ENCODE measurements at places on chromosomes 6 and 20.
A peak's percentile ranks its signal among the peaks of the same experiment; 100 is the strongest.

DNA sequence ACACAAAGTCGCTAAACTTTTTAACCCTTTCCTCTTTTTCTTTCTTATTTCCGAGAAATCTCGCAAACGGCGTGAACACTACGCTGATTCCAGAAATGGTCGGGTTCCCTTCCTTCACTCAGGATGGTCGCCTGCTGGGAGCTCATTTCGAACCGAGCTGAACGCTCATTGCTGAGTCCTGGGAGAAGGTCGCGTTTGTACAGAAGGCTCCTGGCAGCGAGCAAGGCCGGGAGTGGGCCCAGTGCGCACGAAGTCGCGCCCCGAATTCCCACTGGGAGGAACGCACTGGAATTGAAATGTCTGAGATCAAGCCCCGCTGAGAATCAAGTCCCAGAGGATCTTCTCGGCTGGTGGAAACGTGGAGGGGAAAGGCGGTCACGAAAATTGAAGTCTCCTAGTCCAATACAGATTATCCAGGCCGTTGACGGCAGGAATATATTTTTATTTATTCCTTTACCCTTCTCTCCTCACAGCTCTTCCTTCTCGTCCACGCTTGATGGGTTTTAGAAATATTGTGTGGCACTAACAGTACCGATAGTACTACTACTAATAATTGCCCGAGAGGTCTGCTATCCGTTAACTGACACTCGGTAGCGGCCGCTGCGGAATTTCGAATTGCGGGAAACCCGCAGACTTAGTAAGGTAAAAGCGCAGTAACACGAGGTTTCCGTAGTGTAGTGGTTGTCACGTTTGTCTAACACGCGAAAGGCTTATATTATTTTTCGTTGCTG lies 207.2 kb upstream of the ZNF184 start:
- DNase-seq: no peak

DNA sequence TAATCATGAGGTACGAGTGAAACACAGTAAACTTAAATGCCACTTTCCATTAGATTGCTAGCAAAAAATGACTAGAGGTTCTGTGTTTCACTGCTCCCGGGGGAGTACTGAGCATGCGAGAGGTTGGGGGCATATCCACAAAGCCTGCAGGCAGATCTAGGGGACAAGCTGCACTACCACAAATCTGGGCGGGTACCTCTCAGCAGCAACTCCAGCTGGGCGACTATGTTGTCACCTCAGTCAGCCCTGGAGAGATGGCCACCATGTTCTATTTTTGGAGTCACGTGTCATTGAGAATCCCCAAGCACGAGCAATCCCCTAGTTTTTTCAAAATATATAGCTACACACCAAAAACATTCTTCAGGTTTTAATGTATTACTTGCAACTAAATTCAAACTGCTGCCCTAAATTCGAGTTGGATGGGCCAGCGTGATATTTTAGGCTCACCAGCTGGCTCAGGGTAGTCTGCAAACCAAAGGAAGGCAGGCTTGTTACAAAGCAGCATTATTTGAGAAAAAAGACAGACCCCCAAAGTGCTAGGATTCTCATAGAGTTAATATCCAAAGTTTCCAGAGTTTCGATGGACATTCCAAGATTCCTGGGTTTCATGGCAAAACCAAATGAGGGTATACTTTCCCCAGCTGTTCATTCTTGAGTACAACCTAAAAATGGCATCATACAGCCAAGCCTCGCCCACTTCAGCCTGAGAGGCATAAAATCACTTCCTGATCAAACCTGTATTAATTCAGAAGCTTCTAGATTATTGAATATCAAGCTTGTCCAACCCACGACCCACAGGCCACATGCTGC lies 24.1 kb upstream of the MYLIP start:
- no peak for DNase-seq

- DNase-seq: no peak
Measured at GRCh38 chr6:160461641-160462040, 113.5 kb downstream of the SLC22A3 start.

DNA sequence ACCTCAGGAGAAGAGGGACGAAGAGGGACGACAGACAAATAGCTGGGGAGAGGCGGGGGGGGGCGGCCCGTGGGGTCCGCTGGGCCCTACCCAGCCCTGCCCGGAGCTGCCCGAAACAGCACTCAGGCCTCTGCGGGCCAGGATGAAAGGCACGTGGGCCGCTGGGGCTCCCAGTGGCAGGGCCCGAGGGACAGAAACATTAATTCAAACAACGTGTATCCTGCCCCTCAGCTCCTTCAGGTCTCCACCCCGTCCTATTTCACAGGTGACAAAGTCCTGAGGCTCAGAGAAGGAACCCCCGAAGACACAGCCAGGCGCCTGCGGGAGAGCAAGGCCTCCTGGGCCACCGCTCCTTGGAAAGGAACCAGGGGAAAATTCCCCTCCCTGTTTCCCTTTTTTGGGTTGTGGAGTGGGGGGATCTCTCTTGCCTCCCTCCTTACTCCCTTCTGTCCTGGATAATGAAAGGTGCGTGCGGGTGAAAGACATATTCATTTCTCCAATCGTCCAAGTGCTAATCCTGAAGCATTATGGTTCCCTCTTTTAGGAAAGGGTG lies 93.3 kb downstream of the RNASET2 start:
- no peak for DNase-seq

DNA sequence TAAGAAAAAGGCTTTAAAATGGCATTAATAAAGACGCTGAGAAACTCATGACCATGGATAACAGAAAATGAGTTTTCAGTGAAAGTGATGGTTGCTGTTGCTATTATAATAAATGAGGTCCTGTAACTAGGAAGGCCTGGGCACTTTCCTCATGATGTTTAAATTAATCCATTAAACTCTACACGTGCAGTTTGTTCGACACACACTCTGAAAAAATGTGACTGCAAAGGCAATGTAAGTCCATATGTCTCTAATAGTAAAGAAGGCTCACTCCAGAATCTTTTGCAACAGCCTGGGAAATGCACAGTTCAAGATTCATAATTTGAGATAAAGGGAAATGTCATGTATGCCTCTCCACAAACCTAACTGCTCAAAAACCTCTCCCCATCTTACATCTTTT lies 153.4 kb downstream of the COL12A1 start:
- DNase-seq: no peak

- DNase-seq: no peak
Measured at GRCh38 chr6:17965397-17965796, 22.0 kb downstream of the KIF13A start.

DNA sequence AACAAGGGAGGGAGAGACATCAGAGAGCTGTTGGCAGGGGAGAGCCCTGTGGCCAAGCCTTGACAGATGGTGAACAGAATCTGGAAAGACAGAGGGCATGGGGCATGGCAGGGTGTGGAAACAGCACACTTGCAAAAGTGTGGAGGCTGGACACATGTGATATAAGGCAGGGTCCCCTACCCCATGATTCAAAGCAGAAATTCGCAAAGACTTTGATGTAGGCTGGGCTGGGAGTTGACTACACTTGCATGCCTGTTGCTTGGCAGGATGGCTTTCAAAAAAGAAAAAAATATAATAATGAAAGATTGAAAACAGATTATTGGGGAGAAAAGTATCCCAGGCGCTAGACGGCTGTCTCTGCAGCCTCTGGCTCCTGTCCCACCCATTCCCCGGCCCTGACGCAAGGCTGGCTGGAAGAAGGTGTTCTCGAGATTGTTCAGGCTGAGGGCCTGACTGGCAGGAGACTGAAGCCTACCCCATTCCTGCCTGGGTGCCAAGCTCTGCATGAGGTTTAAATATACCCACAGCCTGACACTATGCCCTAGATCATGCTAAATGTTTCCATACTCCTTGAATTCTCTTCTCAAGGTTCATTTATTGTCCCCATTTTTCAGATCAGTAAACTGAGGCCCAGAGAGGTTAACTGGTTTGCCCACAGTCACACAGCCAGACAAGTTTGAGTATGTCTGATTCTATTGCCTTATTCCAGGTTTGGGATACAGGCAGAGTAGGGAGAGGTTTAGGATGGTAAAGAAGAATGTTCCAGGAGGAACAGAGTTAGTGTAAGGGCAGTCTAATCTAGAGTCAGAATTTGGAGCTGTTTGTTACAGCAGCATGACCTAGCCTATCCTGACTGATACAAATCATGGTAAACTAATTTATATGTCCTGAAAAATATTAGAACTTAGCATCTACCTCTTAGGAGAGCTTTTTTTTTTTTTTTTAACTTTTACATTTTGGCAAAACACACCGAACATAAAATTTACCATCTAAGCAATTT lies 23.4 kb upstream of the CCN5 start:
- DNase-seq: no peak

- DNase-seq: peak; percentile 67
Measured at GRCh38 chr20:34190679-34191090, 50.5 kb upstream of the ASIP start.

DNA sequence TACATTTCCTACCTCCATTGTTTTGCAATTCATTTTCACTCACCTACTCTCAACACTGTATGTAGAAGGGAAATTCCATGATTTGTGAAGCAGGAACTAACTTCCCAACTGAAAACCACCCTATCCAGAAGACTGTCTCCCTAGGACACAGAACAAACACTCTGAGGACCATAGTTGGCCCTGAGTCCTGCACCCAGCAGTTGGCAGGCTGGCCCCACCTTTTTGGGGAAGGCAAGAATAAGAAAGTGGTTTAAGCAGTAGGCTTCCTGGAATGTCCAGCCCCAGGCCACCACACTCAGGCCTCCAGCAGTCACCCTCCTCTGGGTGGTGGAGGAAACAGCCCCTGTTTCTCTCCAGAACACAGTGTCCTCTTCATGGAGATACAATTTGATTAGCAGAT lies 258.8 kb downstream of the ARHGAP18 start:
- no peak for DNase-seq

DNA sequence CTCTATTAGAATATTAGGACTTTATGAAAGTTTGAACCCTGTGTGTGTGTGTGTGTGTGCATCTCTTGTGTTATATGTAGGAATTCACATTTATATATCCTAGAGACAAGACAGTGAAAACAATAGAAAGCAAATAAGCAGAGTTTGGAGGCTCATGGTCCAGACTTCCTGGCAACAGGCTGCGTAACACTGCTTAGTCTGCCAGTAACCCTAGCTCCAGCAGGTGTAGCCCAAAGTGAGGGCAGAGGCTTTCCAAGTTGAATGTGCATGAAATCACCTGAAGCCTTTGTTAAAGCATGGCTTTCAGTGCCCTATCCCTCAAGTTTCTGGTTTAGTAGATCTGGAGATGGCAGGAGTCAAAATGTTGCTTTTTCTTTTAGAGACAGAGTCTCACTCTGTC lies 569.9 kb downstream of the KIF16B start:
- no peak for DNase-seq

GRCh38 chr6:78594668-78595066 lies 272.7 kb upstream of the IRAK1BP1 start:
- no peak for DNase-seq

GRCh38 chr6:97059473-97059872 lies 134.9 kb downstream of the KLHL32 start:
- DNase-seq: peak; percentile 68

Data from GM13977 (cell line).